ENCODE measurements at places on chromosomes 12 and 14.

DNA sequence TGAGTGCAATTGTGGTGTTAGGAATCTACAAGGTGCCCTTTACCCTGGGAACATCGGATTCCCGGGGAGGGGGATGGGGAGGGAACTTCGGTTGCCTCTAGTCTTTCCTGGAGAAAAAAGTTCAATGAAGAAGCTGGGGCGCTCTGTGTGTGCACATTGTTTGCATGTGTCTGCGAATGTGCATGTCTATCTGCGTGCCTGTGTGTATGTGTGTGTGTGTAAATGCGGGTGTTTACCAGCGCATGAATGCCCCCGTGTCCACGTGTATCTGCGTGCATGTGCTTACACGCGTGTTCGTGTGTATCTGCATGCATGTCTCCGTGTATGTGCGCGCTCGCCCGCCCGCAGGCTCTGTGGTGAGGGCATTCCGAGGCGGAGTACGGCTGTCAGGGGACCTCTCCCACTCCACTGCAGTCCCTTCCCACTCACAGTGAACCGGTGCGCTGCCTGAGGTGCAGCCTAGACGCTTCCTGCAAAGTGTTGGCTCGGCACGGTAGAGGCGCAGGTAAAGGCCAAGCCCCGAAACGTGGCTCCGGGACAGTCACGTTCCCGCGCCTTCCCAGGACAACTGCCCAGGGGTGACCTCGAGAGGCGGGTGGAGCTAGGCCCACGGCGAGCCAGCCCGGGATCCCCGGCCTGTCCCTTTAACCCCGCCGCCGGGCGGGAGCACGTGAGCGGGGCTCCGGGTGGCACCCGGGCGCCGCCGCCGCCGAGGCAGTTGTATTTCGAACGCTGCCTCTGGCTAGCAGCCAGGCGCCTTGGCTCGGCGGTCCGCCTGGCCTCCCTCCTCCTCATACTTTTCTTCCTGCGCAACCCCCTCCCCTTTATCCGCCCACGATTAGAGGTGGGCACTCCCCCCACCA lies 539 bp upstream of the HMGA2 start:
- DNase-seq: peak; percentile 58

DNA sequence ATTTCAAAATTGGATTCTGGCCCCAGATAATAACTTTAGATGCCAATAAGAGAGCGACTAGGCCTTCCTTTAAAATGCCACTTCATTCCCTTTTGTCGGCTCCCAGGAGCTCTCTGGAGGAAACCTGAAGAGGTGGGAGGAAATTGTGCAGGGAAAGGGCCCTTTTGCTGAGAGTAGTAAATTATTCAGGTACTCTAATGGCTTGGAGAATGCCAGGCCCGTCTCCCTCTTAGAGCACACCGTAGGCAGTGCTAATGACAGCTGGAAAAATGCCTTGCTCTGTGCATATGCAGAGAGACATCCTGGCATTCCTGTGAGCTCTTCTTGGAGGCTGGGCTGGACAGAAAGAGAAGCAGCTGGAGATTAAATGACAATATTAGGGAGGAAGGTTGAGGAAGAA lies 115.0 kb upstream of the RPH3A start:
- no peak for DNase-seq

DNA sequence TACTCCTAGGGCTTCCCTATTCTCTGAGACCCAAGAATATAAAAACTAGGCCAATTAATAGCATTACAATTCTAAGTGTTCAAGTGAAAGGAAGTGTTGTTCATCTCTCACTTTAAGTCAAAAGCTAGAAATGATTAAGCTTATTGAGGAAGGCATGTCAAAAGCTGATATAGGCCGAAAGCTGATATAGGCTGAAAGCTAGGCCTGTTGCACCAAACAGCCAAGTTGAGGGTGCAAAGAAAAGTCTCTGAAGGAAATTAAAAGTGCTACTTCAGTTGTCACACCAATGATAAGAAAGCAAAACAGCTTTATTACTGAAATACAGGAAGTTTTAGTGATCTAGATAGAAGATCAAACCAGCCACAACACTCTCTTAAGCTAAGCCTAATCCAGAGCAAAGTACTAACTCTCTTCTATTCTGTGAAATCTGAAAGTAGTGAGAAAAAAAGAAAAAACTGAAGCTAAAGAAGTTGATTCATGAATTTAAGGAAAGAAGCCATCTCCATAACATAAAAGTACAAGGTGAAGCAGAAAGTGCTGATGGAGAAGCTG lies 68.9 kb downstream of the SLC6A15 start:
- no peak for DNase-seq

DNA sequence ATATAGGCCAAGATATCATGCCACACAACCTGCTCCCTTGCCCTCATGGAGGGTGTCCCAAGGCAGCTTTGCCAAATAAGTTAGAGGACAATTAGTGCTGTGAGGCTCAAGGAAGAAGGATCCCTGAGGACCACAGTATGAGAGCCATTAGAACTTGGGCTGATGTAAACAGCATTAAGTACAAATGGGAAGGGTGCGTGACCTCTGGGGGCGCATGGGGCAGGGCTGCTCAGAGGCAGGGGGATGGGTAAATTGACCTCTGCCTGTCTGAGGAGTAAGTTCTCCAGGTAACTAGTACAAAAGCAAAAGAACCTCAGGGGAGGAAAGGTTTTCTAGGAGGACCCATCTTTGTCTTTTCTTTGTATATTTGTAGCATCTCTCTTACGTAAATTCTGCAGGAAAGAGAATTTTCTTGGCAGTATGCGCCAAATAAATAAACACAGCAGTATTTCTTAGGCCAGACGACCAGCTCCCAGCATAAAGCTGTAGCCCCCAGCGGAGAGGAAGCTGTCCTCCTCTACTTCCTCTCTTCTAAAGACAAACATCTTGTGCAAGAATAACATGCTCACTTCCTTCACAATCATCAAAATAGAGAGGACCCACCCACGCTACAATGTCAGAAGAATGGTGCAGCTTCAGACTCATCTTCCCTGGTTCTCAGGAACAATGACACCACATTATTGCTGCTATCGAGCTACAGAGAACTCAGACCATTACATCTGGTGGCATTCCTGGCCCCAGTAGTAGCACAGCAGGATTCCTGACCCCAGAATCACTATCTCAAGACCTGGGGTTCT lies 16.4 kb upstream of the VWF start:
- DNase-seq: no peak

Measured in liver (tissue), 10 donors.